Neural crest cell (in vitro differentiated cells): ENCODE measurements at places on chromosomes 7 and 10. TPM values are rescaled to one million over a fixed set of nuclear protein-coding genes. Genes with fewer than 3 reads are reported as not detected.
A peak's percentile ranks its signal among the peaks of the same experiment; 100 is the strongest.

GRCh38 chr7:43492896-43493295 is 90.0 kb upstream of the STK17A start:
- no peak for DNase-seq

- DNase-seq, result no peak
Observed at GRCh38 chr7:102165136-102165535, 121.5 kb upstream of the SH2B2 start.

DNA sequence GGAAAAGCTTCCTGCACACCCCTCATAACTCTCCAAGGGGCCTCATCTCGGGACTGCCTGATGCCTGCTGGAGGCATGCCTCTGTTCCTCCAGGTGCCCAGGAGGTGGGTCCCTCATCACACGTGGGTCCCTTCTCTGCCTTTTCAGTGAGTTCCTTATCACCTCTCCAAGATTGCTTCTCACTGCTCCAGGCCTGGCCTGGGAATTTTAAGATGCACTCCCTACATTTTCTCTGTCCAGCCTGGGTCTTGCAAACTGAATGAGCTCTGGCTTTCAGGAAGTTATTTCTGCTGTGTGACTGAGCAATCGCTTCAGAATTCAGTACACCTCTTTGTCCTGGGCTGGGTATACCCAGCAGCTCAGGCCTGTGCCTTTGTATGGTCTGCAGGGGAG is 43.8 kb downstream of the LRRC18 start:
- DNase-seq, result no peak

GRCh38 chr7:138738551-138739335 is 37.6 kb upstream of the SVOPL start:
- peak; percentile 88 for DNase-seq

GRCh38 chr10:71501402-71501801 is 104.7 kb downstream of the CDH23 start:
- DNase-seq, result no peak

- DNase-seq, result no peak
Observed at GRCh38 chr10:30417301-30417700, 16.7 kb upstream of the MAP3K8 start.

The VAX1 gene
- total RNA-seq, result 0.16 and 0.23 TPM in 2 replicates

GRCh38 chr10:71622154-71622526 is 97.4 kb downstream of the C10orf105 start:
- no peak for DNase-seq

- DNase-seq, result no peak
Observed at GRCh38 chr10:116716381-116716780, 26.0 kb downstream of the HSPA12A start.

The EZH2 gene
- total RNA-seq, result 105 and 106 TPM in 2 replicates

The MMD2 gene
- 0.25 TPM in 1 of 2 replicates, not detected in the other for total RNA-seq
